ENCODE measurements at places on chromosomes 3 and 15.
A peak's percentile ranks its signal among the peaks of the same experiment; 100 is the strongest.

DNA sequence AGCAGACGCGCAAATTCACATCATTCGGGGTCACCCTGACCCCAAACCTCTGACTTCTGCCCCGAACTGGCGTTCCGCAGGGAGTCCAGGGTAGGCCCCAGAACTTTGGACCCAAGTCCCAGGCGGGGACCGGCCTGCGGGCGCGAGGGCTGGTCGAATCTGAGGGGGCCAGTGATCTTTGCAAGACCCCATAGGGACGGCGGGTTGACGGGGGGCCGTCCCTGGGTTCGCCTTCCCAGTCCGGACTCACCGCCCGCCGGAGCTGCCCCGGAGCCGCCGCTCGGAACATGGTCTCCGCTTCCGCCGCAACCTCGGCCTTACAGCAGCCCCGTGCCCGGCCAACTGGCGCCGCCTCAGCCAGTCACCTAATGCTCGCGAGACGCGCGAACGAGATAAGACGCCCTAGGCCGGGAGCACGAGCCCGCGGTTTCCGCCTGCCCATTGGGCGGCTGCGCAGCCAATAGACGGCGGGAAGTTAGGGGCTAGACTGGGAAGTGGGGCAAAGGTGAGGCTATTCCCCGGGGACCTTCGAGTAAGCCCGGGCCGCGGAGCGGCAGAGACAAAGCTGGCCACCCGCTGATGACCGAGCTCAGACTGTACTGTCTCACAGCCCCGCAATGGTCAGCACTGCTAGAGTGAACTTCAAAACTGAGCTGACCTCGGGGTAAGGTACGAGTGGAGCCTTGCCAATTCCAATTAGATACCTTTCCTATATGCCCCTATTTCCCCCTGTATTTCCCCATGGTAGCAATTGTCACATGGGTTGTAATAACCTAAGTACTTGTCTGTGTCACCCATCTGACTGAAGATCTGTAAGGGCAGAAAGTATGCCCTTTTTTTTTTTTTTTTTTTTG is at the start of gene ETFA:
Gene ETFA (minus strand): TSS at position 370 of the 854 bp plus-strand sequence. CDS start 81 bp downstream, at position 289.
- DNase-seq = peak; percentile 96

DNA sequence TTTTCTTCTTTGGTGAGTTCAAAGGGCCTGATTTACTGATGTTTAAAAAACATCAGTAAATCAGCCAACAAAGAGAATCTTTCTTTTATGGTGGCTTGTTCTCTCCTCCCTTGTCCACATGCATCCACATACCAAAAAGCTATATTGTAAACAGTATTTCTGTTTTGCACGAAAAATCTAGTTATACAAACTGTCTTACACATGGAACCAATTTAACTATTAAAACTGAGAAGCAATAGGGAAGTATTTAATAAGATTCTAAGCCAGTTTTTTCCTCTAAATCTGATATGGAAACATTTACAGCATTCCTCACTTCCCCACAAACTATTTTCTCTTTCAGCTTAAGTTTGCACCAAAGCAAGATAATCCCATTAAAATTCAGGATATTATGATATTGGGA is 110.8 kb upstream of the ICE2 start:
- no peak for DNase-seq

DNA sequence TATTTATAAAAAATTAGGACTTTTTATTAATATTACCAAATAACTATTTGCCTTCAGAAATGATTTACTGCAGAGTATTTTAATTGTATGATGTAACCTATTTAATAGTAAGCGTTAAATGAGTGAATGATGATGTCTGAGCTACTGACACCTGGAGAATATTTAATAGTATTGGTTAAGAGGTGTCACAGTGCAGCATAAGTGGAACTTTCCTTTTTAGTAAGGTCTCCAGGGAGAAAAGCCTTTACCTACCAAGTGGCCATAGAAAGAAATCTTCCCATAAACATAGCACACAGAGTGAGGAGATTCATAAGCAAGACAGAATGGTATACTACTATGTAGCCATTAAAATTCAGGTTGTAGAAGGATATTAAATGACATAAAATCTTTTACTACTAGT is 441.7 kb downstream of the TBL1XR1 start:
- no peak for DNase-seq

DNA sequence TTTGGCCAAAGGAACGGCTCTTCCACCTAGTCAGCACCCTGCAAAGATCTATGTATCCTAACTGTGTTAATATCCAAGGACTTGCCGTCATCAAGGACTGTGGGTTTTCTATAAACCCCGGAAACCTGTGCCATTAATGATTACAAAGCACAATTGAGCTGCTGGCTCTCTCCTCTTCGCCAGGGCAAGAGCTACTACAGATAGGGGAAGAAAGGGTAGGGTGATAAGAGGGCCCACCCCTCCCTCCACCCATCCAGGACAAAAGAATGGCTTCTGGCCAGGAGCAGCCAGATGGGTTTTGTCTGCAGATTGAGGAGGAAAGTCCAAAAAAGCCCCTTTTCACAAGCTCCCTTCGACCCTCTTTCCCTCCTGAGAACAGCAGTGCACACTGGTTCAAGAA is 9.9 kb downstream of the RFT1 start:
- DNase-seq = no peak
